ENCODE measurements at places on chromosomes 12 and 14.

DNA sequence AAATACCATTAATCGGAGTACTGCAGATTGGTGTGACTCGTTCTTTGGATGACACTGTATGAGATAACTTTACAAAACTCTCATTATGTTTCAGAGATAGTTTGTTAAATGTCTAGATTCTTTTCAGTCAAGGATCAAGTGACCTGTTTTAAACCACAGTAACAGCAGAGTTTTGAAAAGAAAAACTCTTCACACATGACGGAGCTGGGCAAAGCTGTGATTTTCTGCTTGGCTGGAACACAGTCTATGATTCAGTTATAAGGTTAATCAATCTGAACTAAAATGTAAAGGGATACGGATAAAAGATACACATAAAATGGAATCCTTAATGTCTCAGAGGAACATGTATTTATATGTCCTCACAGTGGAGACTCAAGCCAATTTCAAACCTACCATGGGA lies 573.2 kb downstream of the PRKD1 start:
- no peak for DNase-seq
- no peak overlapping the region for H3K27ac ChIP-seq
- no peak overlapping the region for H3K4me3 ChIP-seq
- H3K4me1 ChIP-seq = no peaks in the 10 kb centered on the region
- H3K27me3 ChIP-seq = no peaks in the 10 kb centered on the region

GRCh38 chr14:102917469-102918211 lies 4.8 kb upstream of the AMN start:
- H3K4me3 ChIP-seq = no peak overlapping the region
- H3K4me1 ChIP-seq = no peaks in the 10 kb centered on the region
- no peaks in the 10 kb centered on the region for H3K27me3 ChIP-seq

DNA sequence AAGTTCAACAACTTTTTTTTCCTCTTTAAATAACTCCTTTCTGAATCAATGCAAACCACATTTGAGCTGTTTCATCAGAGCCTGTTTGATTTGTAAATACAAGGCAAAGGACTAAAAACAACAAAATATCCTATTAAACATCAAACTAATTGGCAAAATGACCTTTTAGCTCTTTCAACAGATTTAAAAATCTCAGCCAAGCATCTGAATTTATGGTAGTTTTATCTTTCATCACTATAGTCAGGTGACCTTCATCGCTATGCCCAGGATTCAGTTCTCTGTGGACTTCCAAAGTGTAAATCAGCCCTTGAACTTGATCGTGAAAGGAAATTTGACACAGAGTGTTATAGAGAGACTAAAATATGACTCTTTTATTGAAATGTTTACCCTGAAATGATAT lies 1554.5 kb upstream of the FLRT2 start:
- no peak overlapping the region for H3K4me3 ChIP-seq
- no peaks in the 10 kb centered on the region for H3K36me3 ChIP-seq
- H3K27me3 ChIP-seq = no peaks in the 10 kb centered on the region
- DNase-seq = no peak
- no peak overlapping the region for H3K27ac ChIP-seq

DNA sequence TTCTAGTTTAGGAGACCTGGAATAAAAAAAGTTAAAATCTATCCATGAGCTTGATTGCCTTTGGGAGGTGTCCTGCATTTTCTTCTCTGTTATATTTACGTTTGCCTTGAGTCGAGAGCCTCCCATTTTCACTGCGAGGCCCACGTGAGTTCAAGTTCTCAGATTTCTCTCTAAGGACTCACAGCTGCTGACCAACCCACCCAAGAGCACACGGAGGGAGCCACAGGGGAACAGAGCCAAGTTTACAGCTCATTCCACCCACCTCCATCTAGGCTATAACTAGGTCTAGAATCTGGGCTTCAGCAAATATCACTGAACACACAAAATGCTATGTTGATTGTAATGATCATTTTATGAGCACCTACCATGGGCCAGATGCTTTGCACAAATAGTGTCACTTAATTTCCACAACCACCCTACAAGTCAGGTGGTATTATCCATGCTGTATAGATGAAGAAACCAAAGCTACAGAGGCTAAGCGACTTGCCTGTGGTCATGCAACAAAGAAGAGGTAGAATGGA lies 16.7 kb downstream of the ALDH1L2 start:
- no peak overlapping the region for H3K4me3 ChIP-seq
- H3K27ac ChIP-seq = no peak overlapping the region
- DNase-seq = no peak

DNA sequence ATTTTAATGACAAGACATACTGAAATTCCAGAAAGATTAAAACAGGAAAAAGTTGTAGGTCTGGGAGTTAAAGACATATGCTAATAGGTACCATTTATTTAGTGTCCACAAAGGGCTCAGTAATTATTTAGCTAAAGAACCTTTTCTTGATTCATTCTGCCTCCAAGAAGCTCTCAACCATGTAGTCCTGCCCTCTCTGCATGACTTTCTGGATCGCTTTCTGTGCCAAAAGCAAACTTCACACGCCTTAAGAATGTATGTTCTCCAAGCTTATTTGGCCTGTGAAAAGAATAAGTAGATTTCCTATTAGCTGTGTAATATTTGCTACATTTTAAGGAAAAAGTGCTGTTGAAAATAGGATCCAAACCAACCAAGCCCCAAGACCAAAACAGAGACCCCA lies 291.7 kb downstream of the C12orf75 start:
- no peak overlapping the region for H3K4me3 ChIP-seq
- no peak overlapping the region for H3K27ac ChIP-seq
- H3K27me3 ChIP-seq = peaks cover 16% of the 10 kb centered on the region
- H3K4me1 ChIP-seq = no peaks in the 10 kb centered on the region
- no peaks in the 10 kb centered on the region for H3K36me3 ChIP-seq

DNA sequence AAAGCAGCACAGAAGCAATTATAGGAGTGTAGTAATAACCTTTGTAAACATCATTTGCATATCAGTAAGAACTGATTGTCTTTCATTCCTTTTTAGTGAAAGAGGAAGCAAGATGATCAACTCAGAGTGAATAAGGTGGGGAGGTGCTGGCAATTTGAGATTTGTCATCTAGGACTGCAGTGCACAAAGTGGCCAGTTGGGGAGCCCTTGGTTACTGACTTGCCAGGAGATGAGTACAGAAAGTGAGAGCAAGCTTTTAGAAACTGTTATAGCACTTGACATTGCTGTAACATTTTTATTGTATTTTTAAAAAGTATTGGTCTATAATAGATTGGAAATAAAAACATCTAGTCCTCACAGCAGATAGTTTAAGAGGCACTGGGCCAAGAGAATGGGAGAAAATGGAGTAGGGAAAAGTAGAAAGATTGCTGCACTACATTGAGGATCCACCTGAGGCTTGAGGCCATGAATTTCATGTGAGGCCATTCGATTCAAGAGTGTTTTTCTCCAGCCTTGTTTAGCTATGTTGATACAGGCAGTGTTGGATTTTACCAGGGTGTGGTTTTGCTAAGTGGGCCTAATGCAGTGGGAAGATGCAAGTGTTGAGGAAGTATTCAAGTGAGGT lies 98.2 kb downstream of the SNAPC1 start:
- H3K27me3 ChIP-seq = peaks cover 16% of the 10 kb centered on the region
- H3K27ac ChIP-seq = no peak overlapping the region
- no peak overlapping the region for H3K4me3 ChIP-seq
- peak; percentile 89 for DNase-seq
- no peaks in the 10 kb centered on the region for H3K4me1 ChIP-seq

DNA sequence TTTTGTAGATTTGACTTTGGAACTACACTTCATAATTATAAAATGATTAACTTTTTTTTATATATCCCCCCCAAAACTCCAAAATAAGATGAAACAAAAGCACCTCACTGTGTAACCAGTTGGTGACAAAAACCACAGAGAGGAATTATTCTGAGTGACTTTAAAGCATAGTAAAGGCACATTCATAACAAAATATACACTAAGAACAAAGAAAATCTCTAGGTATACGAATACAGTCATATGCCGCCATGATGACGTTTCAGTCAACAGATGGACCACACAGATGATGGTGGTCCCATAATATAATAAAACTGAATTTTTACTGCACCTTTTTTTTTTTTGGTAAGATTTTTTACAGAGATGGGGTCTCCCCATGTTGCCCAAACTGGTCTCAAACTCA lies 70.7 kb downstream of the MED13L start:
- DNase-seq = no peak
- no peak overlapping the region for H3K27ac ChIP-seq
- no peak overlapping the region for H3K4me3 ChIP-seq
- H3K27me3 ChIP-seq = no peaks in the 10 kb centered on the region
- H3K36me3 ChIP-seq = peaks cover 7% of the 10 kb centered on the region

DNA sequence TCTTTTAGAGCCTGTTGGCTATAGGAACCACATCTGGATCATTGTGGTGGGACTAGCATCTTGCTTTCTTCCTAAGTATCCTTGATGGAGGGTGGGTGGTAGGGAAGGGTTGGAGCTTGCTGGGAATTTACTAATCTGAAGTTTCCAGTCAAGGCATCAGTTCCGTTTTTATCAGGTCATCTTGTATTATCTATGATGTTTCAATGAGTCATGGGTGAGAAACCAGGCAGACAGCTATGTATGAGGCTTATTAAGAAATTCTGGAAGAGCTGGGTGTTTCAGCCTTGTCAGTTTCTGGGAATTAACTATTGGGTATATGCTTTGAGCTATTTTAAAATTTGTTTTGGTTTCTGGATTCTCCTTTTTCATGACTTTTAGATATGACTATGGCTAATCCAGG lies 11.3 kb downstream of the TSFM start:
- no peaks in the 10 kb centered on the region for H3K27me3 ChIP-seq
- DNase-seq = no peak
- H3K4me1 ChIP-seq = peaks cover 15% of the 10 kb centered on the region
- peaks cover 42% of the 10 kb centered on the region for H3K36me3 ChIP-seq
- H3K4me3 ChIP-seq = no peak overlapping the region

DNA sequence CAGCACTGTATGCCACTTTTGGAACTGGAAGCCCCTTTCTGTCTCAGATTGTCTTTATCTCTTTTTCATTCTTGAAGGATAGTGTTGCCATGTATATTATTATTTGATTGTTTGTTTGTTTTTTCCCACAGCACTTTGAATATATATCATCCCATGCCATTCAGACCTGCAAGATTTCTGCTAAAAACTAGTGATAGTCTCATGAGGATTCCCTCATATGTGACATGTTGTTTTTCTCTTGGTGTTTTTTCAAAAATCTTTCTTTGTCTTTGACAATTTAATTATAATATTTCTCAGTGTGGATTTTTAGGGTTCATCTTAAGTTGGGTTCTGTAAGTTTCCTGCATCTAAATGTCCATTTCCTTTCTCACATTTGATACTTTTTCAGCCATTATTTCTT lies 36.8 kb upstream of the SCAF11 start:
- no peak overlapping the region for H3K4me3 ChIP-seq
- H3K27me3 ChIP-seq = peaks cover 1% of the 10 kb centered on the region
- no peak overlapping the region for H3K27ac ChIP-seq
- no peaks in the 10 kb centered on the region for H3K4me1 ChIP-seq

GRCh38 chr14:37437490-37437889 lies 157.6 kb downstream of the FOXA1 start:
- no peaks in the 10 kb centered on the region for H3K4me1 ChIP-seq
- no peak overlapping the region for H3K4me3 ChIP-seq
- DNase-seq = no peak
- no peaks in the 10 kb centered on the region for H3K27me3 ChIP-seq
- no peak overlapping the region for H3K27ac ChIP-seq
- no peaks in the 10 kb centered on the region for H3K36me3 ChIP-seq

- no peaks in the 10 kb centered on the region for H3K27me3 ChIP-seq
- no peaks in the 10 kb centered on the region for H3K36me3 ChIP-seq
- H3K27ac ChIP-seq = no peak overlapping the region
- peak; percentile 14 for DNase-seq
- H3K4me3 ChIP-seq = peak overlapping the region; percentile 37
- peaks cover 4% of the 10 kb centered on the region for H3K4me1 ChIP-seq
Measured at GRCh38 chr12:127083008-127083949, 1183.7 kb upstream of the TMEM132C start.

DNA sequence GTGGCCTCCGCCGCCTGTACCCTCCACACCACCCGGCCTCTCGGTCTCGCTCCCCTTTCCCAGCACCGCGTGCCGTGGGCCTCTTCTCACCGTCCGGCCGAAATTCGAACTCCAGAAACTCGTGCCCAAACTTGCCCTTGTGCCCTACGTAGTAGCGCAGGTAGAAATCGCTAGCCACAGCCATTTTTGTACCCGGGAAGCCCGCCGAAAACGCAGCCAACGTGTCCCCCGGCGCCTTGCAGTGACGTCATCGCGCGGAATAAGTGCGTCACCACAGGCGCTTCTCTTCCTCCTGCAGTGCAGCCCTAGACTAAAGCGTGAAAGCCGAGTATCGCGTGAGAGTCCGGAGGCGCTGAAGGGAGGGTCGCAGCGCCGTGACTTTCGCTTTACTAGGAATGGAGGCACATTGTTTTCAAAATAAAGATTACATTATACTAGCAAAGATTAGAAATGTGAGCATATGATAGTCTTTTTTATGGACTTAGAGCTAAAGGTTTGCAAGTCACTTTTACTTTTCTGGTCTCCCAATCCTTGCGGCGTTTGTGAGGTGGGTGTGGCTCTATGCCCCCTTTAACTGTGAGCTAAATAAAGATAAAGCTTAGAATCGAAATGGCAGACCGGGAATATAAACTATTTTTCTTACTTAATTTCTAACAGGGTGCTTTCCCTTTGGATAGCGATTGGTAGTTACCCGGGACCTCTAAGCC lies at the start of gene MAGOHB:
Gene MAGOHB (minus strand): TSS at position 261 of the 707 bp plus-strand sequence. CDS start 77 bp downstream, at position 184.
- H3K4me1 ChIP-seq = peaks cover 30% of the 10 kb centered on the region
- H3K27ac ChIP-seq = peak within 1 kb of the TSS; percentile 100
- peak within 1 kb of the TSS; percentile 100 for H3K4me3 ChIP-seq
- peaks cover 2% of the 10 kb centered on the region for H3K27me3 ChIP-seq
- peaks cover 43% of the 10 kb centered on the region for H3K36me3 ChIP-seq

GRCh38 chr12:3973269-3973884 lies 100.2 kb upstream of the PARP11 start:
- peaks cover 59% of the 10 kb centered on the region for H3K4me1 ChIP-seq
- peak; percentile 47 for DNase-seq
- H3K4me3 ChIP-seq = peak overlapping the region; percentile 52
- H3K27ac ChIP-seq = peak overlapping the region; percentile 92
- H3K36me3 ChIP-seq = peaks cover 8% of the 10 kb centered on the region

GRCh38 chr12:52121824-52122539 lies 42.5 kb downstream of the SMIM41 start:
- peaks cover 29% of the 10 kb centered on the region for H3K27me3 ChIP-seq
- H3K36me3 ChIP-seq = no peaks in the 10 kb centered on the region
- no peak overlapping the region for H3K27ac ChIP-seq
- H3K4me3 ChIP-seq = no peak overlapping the region

DNA sequence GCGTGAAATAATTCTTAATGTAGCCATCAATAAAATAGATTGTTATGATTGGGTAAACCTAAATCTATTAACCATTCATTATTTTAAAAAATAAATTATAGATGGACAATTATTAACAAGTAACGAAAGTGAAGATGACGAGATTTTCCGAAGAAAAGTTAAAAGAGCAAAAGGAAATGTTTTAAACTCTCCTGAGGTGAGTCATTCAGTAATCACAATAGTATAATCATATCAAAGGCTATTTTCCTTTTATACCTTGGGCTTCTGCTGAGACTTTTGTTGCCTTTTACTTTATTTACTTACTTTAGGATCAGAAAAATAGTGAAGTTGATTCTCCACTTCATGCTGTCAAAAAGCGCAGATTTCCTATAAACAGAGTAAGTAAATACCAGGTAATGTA lies 45.6 kb downstream of the FANCM start:
- H3K36me3 ChIP-seq = peaks cover 5% of the 10 kb centered on the region
- no peak overlapping the region for H3K27ac ChIP-seq
- no peak overlapping the region for H3K4me3 ChIP-seq
- no peaks in the 10 kb centered on the region for H3K27me3 ChIP-seq
- no peaks in the 10 kb centered on the region for H3K4me1 ChIP-seq

All from activated CD8-positive, alpha-beta T cell treated with anti-CD3 and anti-CD28 coated beads for 36 hours (primary cell).